ENCODE measurements at places on chromosomes 1 and 21. TPM values are rescaled to one million over a fixed set of nuclear protein-coding genes. Genes with fewer than 3 reads are reported as not detected.

CSMD2 gene
- total RNA-seq, result 2.3 TPM

DNA sequence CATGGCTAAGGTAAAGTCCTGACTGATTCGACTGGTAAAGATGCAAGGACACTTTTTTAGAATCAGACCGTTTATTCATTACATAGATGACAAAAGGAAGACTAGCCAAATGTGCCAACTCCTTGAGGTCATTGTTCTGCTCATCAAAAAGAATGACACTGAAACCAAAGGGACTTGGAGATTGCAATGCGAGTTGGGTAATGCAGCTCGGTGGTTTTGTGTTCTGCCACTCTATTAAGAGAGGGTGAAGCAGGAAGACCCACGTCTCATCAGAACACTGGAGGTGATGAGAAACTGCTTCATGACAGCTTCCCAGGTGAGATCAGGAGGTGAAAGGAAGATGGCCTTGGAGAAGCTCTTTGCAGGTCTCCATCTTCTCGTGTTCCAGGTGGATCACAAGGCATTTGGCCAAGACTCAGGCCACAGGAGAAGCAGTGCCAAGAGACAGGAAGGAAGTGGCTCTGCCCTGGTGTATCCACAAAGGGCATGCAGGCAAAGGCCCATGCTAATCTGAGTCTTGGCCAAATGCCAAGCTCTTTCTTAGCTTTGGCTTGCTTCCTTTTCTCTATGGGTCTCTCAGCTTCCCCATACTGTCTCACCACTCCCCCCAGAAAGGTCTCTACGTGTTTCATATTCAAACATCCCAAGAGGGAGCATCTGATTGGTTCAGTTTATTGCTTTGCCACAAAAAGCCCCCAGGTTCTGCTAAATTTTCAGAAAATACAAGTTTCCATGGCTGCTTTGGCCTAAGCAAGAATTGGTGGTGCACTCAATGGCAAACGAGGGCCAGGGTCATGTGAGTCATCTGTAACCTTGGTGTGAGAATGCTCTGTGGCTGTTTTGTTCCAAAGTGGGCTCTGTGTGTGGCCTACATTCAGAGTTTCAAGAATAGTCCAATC lies 5.7 kb upstream of the CCT8 start:
- peak; percentile 64 for DNase-seq

DNA sequence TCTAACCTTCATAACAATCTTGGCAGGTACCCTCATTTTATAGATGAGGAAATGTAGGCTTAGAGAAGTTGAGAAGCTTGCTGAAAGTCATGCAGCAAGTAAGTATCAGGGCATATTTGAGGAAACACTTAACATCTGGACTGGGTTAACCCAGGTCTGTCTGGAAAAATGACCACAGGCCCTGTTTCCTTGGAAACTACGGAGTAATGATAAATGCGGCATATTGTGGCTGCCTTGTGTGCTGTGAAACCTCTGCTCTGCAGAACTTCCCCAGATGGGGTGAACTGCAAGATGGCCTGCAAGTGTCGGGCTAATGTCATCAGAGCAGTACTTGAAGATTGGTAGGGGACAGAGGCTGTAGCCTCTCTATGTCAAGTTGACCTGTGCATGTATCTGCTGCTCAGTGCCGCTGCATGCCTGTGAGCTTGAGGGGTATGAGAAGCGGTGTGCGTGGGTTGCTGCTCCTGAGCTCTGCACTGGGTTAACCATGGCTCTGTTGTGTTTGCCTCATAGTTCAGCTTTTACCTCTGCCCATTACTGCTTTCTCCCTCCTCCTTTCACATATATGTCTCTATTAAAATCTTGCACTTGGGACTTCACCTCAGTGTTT lies 83.1 kb downstream of the WDR3 start:
- no peak for DNase-seq

DNA sequence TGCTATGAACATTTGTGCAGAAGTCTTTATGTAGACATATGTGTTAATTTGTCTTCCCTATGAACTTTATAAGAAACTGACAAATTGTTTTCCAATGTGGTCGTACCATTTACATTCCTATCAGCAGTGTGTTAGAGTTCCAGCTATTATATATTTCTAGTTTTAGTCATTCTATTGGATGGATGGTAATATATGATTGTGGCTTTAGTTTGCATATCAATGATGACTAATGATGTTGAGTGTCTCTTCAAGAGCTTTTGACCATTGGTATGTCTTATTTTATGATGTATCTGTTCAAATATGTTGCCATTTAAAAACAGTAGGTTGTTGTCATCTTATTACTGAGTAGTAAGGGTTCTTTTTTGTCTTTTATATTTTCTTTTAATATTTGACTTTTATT lies 16.2 kb upstream of the ZNF326 start:
- DNase-seq, result no peak

DNA sequence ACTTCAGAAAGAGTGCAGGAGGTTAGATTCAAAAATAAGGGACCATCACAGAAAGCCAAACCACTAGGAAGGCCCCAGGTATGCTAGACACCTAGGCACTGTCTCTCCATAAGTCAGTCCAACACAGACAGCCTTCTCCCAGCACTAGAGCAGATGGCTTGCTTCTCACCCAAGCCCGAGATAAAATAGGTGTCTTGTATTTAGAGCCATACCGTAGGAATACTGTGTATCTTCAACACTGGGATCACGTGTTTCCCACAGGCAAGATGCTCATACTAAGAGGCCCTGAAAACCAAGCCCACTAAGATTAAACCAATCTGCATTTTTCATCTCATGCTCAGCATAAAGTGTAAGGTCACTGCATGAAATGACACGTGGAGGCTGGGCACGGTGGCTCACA lies 223.3 kb upstream of the KAZN start:
- no peak for DNase-seq

GRCh38 chr21:41667136-41667535 lies 99.7 kb downstream of the RIPK4 start:
- no peak for DNase-seq

- no peak for DNase-seq
Observed at GRCh38 chr21:42405064-42406013, 1.6 kb downstream of the UBASH3A start.

DNA sequence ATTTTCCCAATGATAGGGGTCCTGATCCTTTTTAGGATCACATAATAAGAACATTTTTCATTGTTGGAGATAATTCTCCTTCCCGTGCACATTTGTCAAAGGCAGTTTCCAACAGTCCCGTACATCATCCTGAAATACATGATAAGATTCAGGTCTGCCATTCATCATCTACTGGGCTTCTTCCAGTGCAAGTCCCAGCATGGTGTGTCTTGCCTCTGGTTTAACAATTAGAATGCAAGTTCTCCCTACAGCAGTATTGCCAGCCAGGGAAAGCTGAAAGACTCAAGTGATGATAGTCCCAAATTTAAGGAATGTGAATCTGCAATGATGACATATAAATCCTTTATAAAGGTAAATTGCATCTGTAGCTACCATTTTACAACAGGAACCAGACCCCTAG lies 146.2 kb downstream of the DAB1 start:
- DNase-seq, result no peak

THEM5 gene
- not detected for total RNA-seq

DNA sequence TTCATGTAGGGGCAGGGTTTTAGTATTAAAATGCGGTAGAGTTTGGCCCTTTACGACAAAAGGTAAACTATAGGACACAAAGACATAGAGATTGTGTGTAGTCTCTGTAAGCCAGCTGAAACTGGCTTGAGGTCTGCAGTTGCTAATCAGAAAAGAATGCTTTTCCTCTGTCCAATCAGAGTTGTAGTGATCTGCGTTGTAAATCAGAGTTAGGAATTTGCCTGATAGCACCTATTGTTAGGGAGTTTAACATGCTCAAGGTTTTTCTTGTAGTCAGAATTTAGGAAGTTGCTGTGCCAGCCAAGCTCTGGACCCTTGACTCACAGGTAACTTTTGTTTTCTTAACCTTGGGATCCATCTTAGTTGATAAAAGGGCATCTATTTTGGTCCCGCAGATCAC lies 61.2 kb upstream of the VTCN1 start:
- peak; percentile 34 for DNase-seq

GRCh38 chr1:78892260-78892840 lies 114.2 kb downstream of the ADGRL4 start:
- no peak for DNase-seq

GRCh38 chr1:198492872-198493271 lies 47.6 kb downstream of the ATP6V1G3 start:
- DNase-seq, result peak; percentile 58

GRCh38 chr1:198711837-198712236 lies 73.0 kb downstream of the PTPRC start:
- DNase-seq, result peak; percentile 18

CD244 gene
- total RNA-seq, result not detected

GRCh38 chr1:153353226-153353947 lies 4.3 kb upstream of the S100A9 start:
- DNase-seq, result no peak

FOXO6 gene
- total RNA-seq, result 0.90 TPM

DNA sequence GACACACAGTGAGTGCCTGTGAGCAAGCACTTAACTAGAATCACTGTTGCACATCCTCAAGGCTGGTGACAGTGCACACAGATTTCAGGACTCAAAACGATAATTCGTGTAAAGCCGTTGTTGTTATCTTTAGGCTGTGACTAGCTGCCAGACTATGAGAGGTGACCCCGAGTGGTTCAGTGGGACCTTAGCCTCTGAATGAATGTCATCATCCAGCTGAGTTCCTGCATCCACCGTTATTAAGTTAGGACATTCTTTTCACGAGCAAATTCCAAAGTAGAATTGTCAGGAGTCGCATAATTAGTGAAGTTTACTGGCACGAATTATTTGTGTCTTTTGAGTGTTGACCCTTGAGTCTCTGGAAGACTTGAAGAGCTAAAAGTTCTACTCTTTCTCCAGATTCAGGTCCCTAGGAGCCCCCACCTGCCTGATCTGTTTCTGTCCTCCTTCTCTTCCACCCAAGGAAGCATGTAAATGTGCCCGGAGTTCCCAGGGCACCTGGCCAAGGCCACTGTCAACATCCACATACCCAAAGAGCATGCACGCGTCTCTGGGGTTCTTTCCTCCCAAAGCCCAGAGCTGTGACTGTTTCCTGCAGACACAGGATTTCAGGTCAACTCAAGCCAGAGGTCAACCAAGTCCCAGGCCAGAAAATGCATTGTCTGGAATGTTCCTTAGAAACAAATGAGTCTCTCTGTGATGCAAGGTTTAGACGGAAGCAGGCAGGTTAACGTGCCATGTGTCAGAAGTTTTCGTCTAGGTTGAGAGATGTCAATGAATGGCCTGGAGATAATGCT lies 207.2 kb downstream of the TOMM20 start:
- no peak for DNase-seq

GRCh38 chr1:87146986-87147385 lies 181.7 kb upstream of the LMO4 start:
- no peak for DNase-seq

DNA sequence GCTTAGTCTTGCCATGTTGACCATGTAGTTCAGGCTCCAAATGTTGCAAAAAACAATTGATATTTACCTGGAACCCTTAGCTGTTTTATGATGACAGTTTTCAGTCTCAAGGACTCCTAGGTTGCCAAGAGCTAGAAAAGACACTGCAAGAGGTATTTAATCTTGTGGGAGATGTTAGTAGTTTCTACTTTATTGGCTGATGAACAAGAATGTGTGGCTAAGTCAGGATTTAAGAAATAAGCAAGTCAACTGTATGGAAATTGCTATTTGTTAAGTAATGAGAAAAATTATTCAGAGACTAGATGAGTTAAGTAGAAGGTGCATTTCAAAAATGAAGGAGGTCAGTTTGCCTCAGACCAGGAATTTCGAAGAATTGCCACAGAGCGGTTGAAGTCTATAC lies 639.7 kb upstream of the USP24 start:
- no peak for DNase-seq

GRCh38 chr21:41597811-41598231 lies 89.9 kb upstream of the TMPRSS2 start:
- no peak for DNase-seq

GJA8 gene
- not detected for total RNA-seq

- DNase-seq, result no peak
Observed at GRCh38 chr1:37362594-37363385, 111.6 kb upstream of the ZC3H12A start.

DNA sequence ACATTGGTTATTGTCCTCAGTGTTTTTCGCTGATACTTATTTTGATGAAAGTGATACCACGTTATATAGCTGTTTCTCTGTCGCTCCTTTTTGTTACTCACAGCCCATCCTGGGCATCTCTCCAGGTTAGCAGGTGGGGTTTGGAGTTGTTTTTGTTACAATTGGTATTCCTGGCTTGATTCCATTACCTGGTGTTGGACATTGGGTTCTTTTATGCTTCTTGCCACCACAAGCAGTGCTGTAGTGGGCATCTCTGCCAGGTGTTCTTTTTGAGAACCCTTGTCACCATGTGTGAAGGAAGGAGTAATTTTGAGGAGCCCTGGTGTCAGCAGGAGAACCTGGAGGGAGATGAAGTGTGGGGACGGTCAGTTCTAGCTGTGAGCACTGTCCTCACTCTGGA lies 47.5 kb upstream of the PWP2 start:
- DNase-seq, result no peak

DNA sequence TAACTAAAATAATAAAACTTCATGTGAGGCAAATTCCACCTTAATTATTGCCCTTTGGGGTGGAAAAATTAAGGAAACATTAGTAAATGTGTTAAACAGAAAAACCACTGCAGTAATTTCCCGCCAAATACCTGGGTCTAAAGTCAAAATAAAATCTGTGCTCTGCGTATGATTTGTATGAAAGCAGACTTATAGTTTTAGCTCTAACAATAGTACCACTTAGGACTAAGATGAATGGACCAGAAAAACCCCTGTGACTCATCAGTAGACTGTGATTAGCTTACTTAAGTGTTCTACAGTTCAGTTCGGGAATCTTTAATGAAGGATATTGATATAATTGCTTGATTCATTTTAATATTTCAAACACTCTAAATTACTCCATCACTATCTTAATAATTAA lies 23.3 kb upstream of the C1orf105 start:
- DNase-seq, result peak; percentile 23

DNA sequence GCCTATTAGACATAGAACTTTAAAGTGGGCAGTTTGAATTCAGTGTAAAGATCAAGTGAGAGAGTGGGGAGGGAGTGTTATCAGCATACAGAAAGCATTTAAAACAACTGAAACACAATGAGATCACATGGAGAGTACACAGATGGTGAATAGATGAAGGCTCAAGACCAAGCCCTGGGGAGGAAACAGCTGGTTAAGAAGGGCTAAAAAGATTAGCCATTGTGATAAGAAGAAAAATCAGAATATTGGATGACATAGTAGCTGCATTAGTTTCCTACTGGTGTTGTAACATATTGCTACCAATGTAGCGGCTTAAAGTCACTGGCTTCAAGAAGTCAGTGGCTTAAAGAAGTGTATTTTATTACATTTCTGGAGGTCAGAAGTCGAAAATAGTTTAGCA lies 443.4 kb upstream of the RGS18 start:
- no peak for DNase-seq

DNA sequence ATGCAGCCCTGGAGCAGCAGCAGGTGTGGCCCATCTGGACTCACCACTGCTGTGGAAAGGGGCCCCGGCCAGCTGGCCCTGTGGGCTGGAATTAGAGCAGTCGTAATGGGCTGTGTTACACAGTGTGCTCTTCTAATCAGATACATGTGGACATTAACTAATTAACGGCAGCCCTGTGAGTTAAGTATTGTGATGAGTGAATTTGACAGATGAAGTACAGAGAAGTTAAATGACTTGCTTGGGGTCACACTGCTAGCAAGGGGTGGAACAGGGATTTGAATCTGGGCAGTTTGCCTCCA lies 58.6 kb downstream of the MDM4 start:
- no peak for DNase-seq

DRAXIN gene
- 0.32 TPM for total RNA-seq

All from HT1080 (cell line).